ENCODE measurements at places on chromosomes 5 and 9.

DNA sequence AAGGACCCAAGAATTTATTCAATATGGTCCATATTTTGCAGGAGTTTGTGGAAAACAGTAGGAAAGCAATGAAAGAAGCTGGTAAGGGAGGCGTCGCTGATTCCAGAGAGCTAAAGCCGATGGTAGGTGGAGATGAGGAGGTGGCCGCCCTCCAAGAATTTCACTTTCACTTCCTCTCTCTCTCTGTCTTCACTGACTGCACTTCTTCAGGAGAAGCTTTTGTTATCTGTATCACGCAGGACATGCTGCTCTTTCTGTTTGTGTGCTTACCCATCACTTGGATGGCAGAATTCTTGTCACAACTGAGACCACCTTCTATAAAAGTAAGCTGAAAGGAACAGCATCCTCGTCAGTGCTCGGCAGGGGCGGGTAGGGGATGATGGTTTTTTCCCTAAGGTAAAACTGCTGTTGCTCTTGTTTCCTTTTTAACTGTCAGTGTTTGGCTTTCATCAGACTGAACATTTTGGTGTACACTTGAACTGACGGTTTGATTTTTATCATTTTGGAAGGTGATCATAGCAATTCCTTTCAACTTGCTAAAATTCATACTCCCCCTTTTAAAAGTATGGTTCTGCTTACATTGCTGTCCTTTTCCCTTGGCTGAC is 62.4 kb upstream of the FSD1L start:
- DNase-seq = no peak

- DNase-seq = no peak
These were observed 17.6 kb upstream of the LCP2 start for GRCh38 chr5:170315154-170315553.

DNA sequence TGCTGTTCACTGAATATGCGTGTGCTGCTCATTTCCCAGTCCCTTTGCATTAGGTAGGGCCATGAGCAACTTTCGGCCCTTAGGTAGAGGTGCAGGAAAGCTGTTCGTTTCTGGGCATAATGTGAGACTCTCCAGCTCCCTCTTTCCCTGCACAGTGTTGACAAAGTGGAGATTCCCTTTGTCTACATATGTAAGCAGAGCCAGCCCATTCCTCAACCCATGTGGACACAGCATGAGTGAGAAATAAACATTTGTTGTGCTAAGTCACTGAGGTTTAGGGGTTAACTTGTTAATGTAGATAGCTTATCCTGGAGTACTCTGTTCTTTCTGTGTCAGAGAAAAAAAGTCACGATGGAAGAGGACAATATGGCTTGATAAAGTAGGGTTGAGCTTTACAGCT is 343.8 kb downstream of the PSAT1 start:
- DNase-seq = no peak

GRCh38 chr9:106577121-106577520 is 285.8 kb upstream of the ZNF462 start:
- DNase-seq = no peak

GRCh38 chr5:170466988-170467707 is 36.7 kb upstream of the KCNIP1 start:
- DNase-seq = no peak

- DNase-seq = no peak
These were observed 115.5 kb downstream of the COL23A1 start for GRCh38 chr5:178474562-178475184.

DNA sequence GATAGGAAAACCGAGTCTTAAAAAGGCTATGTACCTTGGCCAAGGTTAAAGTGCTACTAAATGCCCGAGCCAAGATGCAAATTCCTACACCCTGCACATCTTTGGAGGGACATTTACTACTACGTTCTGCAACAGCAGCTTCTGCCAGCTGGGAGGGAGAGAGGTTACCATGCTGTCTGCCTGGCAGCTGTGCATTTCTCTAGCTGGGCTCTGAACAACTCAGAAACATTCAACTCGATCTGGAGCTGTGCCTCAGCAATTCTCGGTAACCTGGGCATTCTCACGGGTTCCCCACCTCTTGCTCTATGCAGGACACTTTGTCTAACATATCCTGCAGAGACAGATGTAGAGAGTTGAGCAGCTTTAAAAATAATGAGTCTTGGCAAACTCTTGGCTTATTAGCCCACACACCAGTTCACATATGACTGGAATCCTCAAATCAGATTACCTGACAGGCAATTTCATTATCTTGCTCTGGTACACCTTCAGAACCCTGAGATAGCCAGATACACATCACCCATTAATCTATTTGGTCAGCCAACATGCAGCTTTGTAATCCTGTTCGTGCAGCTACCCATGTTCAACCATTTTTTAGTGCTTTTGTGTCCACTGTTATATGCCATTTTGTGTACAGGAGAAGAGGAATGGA is 115.8 kb downstream of the EFNA5 start:
- no peak for DNase-seq

DNA sequence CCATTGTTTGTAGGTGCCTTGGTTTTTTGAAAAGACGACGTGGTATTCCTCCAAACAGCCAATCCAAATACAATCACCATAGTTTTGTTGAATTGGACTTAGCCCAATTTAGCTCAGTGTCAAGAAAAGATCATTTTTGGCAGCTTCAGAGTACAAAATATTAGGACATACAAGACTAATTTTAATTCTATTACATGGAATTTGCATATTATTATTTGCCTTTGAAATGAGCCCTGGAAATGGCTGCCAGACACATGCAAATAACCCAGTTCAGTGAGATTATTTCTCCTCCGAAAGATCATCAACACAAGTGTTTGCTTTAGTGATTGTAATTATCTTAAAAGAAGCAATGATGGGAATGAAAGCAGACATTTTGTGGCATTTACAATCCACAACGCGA is 89.3 kb downstream of the PLK2 start:
- DNase-seq = no peak
